ENCODE measurements at places on chromosomes 3 and 15. TPM values are rescaled to one million over a fixed set of nuclear protein-coding genes. Genes with fewer than 3 reads are reported as not detected.

C2CD4B gene
- 0.83 TPM for polyA plus RNA-seq

DNA sequence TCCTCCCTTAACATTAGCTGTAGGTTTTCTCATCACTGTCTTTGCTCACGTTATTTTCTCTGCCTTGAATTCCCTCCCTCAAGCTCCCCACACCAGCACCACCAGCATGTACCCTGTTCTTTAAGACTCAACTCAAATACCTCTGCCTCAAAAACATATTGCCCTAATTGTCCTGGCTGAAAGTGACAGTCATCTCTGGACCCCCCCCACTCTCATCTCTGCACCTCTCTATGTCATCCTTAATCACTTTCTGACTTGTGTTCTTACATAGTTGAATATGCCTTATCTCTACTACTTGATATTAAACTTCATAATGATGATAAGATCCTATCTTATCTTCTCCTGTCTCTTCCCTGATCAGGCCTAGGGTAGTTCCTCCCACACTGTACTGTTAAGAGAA, 345.2 kb upstream of the TPRG1 start:
- DNase-seq, result no peak

GRCh38 chr15:74724570-74725224, 631 bp downstream of the CYP1A1 start:
- DNase-seq, result no peak

DNA sequence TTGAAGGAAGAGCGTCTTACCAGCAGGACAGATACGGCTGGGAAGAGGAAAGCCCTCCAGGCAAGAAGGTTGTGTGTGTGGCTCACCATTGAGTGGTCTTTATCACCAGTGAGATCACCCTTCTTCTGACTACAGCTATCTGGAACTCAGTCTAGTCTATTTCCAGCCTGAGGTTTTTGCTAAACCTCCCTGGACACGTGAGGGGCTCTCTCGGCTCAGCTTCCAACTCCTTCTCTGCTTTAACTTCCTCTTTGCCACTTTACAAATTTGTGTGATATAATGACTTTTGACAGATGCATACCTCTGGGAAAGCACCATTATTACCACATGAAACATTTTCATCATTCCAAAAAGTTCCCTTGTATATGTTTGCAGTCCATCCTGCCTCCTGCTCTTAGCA, 15.3 kb upstream of the ROPN1 start:
- DNase-seq, result no peak

DNA sequence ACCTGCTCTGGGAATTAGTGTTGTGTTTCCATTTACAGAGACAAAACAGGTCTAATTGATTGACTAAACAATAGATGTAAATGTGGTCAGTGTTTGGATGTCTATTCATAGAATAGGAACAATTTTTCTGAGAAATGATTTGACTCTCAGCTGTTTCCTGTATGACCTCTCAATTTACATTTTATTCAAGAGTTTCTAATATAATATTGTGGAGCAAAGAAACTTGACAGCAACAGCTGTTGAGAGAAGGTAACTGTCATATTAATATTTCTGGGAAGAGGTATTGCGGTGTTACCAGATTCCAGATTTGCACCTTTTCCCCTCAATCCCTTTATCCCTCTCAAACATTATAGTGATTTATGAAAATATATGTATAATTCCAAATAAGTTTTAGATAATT, 3.7 kb upstream of the NR1I2 start:
- DNase-seq, result no peak

DNA sequence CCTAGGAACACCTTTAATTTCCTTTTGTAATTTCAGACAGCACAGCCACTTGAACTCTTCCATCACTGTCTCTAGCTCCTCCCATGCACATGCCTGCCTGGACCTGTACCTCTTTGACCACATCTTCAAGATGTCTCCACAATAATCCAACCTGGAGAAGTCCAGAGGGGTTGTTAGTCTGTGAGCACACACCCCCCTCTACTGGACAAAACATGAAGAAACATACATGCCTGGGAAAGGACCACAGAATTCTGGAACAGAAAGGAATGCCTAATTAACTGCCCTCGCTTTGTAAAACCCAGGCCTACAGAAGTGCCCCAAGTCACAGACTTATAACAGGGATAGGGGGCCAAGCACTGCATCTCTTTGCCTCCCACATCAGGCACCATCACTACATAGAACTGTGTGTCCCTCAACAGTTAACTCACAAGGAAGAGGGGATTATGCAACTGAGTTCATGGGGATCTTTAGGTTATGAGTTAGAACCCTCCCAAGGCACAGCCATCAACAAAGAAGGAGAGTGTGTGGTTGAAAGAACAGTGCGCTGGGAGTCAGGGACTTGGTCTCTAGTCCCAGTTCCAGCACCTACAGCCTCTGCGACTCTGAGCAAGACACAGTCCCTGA, 61.7 kb downstream of the FMN1 start:
- DNase-seq, result no peak

DNA sequence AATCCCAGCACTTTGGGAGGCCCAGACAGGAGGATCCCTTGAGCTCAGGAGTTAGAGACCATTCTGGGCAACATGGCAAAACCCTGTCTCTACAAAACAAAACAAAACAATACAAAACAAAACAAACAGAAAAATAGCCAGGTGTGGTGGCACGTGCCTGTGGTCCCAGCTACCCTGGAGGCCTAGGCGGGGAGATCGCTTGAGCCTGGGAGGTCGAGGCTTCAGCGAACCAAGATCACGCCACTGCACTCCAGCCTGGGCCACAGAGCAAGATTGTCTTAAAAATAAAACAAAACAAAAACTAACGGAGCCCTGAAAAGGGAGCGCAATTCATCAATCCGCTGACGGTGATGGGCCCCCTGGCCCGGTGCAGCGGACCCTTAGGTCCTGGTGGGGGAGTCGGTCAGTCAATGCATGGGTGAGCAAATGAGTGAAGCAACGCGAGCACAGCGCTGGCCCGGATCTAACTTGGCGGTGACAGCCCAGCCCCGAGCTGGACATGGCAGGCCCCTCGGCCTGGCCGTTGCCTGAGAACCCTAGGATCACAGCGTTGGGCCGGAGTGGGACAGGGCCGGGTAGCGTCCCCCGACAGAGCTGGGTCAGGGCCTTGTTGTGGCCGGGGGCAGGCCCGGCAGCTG, 52.4 kb upstream of the BLM start:
- no peak for DNase-seq

- no peak for DNase-seq
These were observed 24.0 kb upstream of the CSTA start for GRCh38 chr3:122301063-122301462.

GRCh38 chr3:194325424-194326153, 25.5 kb downstream of the CPN2 start:
- no peak for DNase-seq

ADAMTS7 gene
- 33.2 TPM for polyA plus RNA-seq

DNA sequence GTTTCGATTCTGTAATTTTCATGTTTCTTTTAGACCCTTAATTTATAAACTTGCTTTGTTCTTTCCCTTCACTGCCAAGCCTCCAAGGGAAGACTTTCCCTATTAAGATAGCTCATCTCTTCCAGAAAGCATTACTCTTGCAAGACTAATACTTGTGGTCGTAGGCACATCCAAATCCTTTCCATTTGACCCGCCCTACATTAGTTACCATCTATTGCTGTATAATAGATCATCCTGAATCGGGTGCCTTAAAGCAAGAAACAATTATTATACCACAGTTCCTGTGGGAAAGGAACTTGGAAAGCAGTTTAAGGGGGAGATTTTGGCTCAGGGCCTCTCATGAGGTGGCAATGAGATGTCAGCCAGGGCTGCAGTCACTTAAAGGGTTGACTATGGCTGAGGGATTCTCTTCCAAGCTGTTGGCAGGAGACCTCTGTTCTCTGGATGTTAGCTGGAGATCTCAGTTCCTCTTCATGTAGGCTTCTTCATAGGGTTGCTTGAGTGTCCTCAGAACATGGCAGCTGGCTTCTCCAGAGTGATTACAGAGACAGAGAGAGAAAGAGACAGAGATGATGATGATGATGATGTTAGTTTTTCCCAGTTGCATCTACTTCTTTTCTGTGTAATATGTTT, 570.4 kb upstream of the TGFBR2 start:
- no peak for DNase-seq

DNA sequence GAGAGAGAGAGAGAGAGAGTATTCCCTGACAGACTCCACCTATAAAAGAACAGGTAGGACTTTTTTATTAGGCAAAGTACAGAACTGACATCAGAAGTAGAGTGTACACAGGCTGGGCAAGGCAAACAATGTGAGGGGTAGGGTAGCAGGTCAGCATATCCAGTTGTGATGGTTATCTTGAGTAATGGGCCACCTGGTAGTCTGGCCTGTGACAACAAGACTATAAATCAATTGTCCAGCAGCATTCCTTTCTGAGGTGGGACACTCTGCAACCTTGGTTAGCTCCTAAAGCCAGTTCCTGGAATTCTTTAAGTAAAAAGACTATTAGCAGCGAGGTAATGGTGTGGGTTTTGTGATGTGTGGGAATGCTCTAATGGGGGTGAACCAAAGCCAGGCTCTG, 14.9 kb upstream of the TMCC1 start:
- DNase-seq, result no peak

PIERCE2 gene
- 6.9 TPM for polyA plus RNA-seq

DNA sequence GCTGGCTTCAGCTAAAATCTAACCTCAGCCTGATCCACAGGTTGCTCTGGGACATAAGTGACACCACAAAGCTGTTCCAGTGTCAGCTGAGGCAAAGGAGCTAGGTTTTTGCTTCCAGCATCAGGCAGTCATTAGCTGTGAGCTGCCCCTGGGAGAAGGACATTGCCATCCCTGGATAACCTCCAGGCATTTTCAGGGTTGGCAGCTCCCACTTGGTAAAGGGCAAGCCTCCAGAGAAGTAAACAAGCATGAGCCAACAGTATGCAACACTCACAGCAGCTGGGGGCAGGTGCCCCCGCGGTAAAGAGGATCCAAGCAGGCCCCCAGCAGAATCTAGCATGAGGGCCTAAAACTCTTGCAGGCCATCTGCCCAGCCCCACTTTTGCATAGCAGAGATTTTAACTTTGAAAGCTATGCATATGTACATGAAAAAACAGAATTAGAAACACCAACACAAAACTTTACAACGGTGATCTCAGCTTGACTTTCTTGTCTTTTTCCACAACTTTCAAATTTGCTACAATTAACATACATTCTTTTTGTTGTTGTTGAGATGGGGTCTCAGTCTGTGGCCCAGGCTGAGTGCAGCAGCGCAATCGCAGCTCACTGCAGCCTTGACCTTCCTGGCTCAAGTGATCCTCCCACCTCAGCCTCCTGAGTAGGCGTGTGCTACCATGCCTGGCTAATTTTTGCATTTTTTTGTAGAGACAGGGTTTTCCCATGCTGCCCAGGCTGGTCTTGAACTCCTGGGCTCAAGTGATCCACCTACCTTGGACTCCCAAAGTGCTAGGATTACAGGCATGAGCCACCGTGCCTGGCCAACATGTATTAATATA, 83.8 kb upstream of the TPM1 start:
- DNase-seq, result no peak

Measured in left renal cortex interstitium (tissue), 4 donors.